ENCODE measurements at places on chromosomes 11 and 22. TPM values are rescaled to one million over a fixed set of nuclear protein-coding genes. Genes with fewer than 3 reads are reported as not detected.

The SLC22A12 gene
- not detected for total RNA-seq

The PKDREJ gene
- total RNA-seq = not detected

GRCh38 chr11:97722065-97722464 is 1298.7 kb upstream of the CNTN5 start:
- no peak overlapping the region for H3K4me3 ChIP-seq
- H3K4me1 ChIP-seq = no peaks in the 10 kb centered on the region
- H3K27ac ChIP-seq = no peak overlapping the region
- H3K27me3 ChIP-seq = no peaks in the 10 kb centered on the region
- DNase-seq = no peak

DNA sequence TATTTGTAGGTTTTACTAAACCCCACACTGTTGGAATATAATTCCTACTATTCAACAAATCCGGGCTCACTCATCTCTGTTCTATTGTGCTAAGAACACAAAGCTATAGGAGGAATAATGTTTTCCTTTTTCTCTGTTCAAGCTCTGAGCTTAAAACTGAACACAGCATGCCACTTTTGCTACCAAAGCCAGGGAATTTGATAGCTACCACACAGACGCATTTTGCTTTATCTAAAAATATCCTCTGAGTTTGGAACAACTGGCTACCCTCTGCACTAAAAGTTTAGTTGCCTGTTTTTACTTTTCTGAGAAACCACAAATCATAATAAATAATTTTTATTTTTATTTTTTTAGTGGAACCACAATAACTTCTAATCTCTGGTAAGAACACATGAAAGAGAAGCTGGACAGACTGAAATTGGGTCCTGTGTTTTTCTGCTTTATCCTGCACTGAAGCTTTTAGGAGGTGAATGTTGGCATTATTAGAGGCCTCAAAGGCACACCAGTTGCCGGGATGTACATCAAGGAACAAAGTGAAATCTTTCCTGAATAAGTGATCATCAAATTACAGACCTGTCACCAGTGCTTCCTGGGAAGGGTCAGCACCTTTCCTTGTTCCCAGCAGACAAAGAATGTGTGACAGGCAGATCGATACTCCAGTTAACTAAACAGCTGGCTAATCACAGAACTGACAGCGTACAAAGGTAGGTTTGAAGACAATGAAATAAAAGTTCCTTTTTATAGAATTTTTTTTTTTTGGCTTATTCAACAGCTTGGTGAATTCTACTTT is 523.2 kb upstream of the TENM4 start:
- H3K27me3 ChIP-seq = no peaks in the 10 kb centered on the region
- H3K36me3 ChIP-seq = no peaks in the 10 kb centered on the region
- no peak overlapping the region for H3K4me3 ChIP-seq

All from adrenal gland (tissue), 19 donors.